Omental fat pad (tissue), 4 donors: ENCODE measurements at places on chromosomes 6 and 20.
A peak's percentile ranks its signal among the peaks of the same experiment; 100 is the strongest.

DNA sequence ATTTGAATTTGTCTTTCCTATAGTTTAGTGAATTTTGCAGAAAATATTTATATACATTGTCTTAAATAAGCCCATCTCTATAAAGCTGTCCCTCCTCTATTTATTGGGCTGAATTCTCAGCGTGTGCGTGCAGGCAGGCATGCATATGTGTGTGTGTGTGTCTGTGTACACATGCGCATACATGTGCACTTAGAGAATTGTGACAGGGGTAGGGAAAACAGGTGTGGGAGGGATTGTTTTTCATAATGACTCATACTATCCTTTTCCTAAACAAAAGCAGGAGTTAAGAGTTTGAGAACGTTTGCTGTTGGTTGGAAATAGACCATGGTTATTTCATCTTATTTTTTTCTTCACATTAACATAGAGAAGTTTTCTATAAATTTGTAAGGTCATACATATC is 43.4 kb upstream of the FABP7 start:
- no peak for DNase-seq

- peak; percentile 63 for DNase-seq
Measured at GRCh38 chr6:47083586-47084047, 41.5 kb upstream of the ADGRF1 start.

DNA sequence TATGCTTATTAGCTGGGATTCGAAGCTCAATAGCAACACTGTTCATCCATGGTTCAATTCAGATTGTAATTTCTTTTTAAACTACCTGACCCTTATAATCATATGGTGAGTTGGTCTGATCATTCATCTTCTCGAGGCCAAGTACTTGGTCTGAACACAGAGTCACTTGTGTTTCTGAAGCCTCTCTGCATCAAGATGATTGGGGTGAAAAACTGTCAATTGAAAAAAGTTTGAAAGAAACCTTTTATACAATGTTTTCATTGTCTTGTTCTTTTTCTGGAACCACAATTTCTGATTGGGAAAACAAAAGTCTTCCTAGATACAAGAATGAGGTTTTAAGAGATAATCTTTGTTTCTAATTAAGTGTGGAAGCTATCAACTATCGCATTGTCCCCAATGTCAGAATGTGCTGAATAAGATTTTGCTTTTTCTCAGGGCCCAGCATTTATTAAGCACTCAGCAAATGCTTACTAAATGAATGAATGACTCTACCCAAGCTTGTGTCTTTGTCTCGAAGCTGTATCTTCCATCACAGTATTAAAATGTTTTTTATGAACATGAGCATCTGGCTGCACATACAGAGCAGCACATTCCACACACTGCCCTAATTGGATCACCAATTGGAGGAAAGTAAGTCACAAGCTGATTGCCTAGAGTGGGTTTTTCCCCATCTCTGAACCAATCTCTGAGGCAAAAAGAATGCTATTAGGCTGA is 45.0 kb upstream of the MOXD1 start:
- DNase-seq, result no peak

DNA sequence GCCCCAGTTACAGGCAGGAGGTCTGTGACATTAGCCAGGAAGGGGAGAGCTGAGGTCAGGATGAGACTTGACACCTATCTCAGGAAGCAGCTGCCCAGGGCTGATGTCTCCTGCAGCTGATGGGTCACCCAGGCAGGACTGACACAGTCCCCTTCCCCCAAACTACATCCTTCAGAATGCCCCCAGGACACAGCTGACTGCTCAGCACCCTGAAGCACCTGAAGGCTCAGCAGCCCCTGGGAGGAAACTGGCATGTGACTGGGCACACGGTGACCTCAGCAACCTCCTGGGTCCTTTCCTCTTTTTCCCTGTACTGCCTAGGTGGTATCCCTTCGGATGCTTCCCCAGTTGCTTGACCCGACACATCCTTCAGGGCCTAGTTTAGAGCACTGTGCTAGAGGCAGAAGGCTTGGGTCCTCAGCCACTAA is 1.9 kb downstream of the SDC4 start:
- no peak for DNase-seq

- no peak for DNase-seq
Measured at GRCh38 chr6:34912715-34913464, 23.8 kb downstream of the ANKS1A start.

GRCh38 chr6:107565165-107565723 is 75.3 kb downstream of the SOBP start:
- no peak for DNase-seq

DNA sequence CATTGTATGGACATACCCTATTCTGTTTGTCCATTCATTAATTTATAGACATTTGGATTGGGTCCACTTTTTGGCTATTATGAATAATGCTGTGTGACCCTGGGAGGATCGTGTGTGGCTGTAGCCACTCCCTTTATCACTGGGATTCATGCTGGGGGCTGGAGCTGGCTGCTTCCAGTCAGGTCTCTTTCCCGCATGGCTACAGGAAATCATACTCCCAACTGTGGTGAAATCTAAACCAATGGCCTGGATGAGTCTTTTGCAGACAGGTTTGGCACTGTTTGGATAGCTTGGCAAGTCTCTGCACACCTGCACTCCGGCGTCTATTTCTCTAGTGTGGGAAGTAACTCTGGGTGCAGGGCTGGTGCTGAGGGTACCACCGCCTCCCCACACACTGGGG is 80.4 kb downstream of the RIN2 start:
- DNase-seq, result no peak

- DNase-seq, result no peak
Measured at GRCh38 chr6:134134654-134135053, 82.2 kb upstream of the SLC2A12 start.
